NB4 (cell line): ENCODE measurements at places on chromosomes 5 and 9.

- DNase-seq: no peak
Observed at GRCh38 chr5:135451581-135452320, 400 bp downstream of the TIFAB start.

GRCh38 chr9:128863647-128864046, 18.1 kb downstream of the KYAT1 start:
- DNase-seq: peak; percentile 81

DNA sequence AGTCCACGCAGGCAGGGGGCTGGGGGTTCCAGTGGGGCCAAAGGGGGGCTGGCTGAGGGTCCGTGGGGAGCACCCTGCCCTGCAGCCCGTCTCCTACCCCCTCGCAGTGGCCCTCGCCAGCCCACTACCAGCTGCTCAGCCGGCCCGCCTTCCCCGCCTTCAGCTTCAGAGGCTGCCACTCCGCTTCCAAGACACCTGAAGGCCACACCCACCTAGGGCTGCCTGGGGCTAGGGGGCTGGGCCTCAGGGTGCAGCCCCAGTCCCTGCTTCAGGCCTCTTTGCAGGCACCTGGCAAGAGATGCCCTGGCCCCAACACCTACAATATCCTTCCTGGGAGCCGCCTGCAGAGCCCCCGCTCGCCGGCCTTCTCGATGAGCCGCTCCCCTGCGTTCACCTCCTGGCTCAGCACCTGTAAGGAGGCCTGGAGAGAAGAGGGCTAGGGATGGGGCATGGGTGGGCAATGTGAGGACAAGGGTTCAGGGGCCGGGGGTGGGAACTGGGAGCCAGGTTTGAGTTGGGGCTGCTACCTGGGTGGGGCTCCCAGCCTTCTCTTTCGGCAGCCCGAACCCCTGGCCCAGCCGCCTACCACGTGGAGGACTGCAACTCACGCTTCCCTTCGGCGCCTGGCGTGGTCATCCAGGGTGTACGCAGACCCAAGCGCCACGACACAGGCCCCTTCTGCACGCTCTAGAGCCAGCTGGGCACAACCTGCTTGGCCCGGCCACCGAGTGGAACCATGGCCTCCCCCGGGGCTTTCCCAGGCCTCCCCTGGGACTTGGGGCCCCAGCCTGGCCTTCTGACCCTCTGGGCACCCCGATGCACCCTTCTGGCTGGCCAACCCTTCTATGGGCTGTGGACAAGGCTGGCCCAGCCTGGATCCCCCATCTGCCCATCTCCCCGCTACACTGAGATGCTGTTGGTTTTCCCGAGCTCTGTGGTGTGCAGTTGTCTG, 1.7 kb downstream of the STPG3 start:
- DNase-seq: no peak

DNA sequence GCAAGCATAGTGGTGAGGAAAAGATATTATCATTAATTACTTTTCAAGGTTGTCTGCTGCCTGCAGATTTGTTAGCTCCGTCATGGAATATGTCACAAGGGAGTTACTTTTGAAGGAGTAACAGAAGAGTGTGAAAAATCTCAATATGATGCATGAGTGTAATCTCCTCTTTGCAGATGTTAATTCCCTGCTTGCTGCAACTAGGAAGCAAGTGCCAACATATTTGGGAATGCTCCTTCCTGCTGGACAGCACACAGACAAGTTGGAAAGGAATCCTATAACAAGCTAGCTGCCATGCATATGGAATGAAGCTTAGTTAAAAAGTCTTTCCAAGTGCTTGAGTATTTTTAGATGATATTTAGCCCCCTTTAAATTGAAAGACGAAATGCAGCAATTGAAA, 2023.6 kb upstream of the CDH6 start:
- DNase-seq: no peak

GRCh38 chr9:3214741-3215140, 311.1 kb downstream of the RFX3 start:
- peak; percentile 24 for DNase-seq

DNA sequence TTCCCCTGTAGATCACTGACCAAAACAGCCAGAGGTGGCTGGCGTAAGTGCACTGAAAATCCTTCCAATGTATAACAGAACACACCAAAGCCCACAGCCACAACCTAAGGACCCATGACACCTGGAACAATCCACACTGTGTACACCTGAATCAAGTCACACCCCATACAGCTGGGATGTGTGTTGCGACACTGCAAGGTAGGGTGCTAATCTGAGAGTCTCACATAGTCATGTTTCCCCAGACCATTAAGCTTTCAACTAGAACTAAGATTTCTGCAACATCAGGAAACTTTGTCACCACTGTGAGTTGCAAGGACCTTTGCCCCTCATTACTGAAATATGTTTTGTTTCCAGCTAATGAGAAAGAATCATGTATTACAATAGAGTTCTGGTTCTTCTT, 59.4 kb downstream of the MED27 start:
- no peak for DNase-seq

- DNase-seq: no peak
Observed at GRCh38 chr9:8362250-8362649, 562.7 kb upstream of the DMAC1 start.

GRCh38 chr5:77531297-77531696, 39.2 kb upstream of the WDR41 start:
- no peak for DNase-seq

DNA sequence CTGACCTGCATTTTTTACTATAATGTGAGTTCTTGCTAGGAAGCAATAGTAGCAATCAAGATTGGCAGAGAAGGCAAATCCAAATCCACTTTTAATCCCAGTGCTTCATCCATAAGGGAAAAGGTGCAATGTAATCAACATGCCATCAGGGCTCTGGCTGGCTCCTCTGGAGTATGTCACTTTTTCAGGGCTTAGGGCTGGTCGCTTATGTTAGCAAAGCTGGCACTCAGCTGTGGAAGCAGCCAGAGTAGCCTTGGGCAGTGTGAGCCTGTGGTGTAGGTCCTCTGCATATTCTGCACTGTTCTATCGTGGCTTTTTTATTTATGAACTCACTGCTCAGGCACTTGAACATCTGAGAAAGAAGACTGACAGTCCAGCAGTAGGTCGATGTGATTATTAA, 16.1 kb downstream of the ACTBL2 start:
- DNase-seq: no peak

- no peak for DNase-seq
Observed at GRCh38 chr5:141825241-141825671, 53.0 kb downstream of the PCDH1 start.

- DNase-seq: no peak
Observed at GRCh38 chr9:8778356-8778755, 978.8 kb upstream of the DMAC1 start.
